T-cell (primary cell): ENCODE measurements at places on chromosomes 16 and 17.

DNA sequence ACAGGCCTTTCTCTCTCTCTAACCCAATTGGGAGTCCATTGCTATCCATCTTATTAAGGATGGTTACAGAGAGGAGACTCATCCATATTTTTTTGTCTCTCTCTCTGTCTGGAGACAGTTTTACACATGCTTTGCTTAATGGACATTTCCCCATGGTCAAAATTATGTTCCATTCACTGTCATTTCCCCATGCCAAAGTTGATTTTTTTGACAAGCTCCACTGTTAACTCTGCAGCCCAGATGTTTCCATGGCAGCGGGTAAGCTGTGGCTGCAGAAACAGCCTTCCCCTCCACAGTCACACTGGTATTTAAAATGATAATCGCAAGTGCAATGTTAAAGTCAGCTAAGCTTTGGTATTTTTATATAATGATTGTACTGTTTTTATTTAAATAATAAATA is 63.9 kb upstream of the HLF start:
- no peaks in the 10 kb centered on the region for H3K36me3 ChIP-seq
- H3K27me3 ChIP-seq = no peaks in the 10 kb centered on the region
- no peak overlapping the region for H3K27ac ChIP-seq
- no peak for DNase-seq
- no peak overlapping the region for H3K4me3 ChIP-seq
- H3K4me1 ChIP-seq = no peaks in the 10 kb centered on the region

- no peaks in the 10 kb centered on the region for H3K4me1 ChIP-seq
- H3K36me3 ChIP-seq = no peaks in the 10 kb centered on the region
- no peak overlapping the region for H3K27ac ChIP-seq
- no peaks in the 10 kb centered on the region for H3K27me3 ChIP-seq
Observed at GRCh38 chr17:75474736-75475135, 18.3 kb downstream of the TMEM94 start.

DNA sequence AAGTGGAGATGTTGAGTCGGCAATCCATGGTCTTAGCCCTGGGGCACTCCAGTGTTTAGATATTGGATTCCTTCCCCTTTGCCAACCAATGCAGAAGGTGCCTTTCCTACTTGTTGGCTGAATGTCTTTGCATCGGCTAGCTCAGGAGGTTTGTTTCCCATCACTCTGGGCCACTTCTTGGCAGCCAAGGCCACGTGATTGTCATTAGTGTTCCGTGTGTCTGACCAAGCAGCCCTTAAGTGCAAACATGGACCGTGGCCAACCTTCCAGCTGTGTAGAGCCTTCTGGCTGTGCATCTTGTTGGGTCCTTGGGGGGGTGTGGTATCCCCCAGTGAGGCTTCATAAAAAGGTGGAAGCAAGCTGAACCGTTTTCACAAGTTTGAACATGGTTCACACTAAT is 66.0 kb downstream of the GNAO1 start:
- no peak overlapping the region for H3K27ac ChIP-seq
- H3K4me1 ChIP-seq = peaks cover 4% of the 10 kb centered on the region
- H3K4me3 ChIP-seq = no peak overlapping the region
- no peaks in the 10 kb centered on the region for H3K27me3 ChIP-seq

GRCh38 chr16:84710686-84711085 is 10.9 kb downstream of the USP10 start:
- peaks cover 6% of the 10 kb centered on the region for H3K36me3 ChIP-seq
- no peak for DNase-seq
- no peaks in the 10 kb centered on the region for H3K4me1 ChIP-seq
- no peak overlapping the region for H3K27ac ChIP-seq
- no peak overlapping the region for H3K4me3 ChIP-seq

- no peaks in the 10 kb centered on the region for H3K27me3 ChIP-seq
- H3K4me3 ChIP-seq = no peak overlapping the region
- H3K4me1 ChIP-seq = no peaks in the 10 kb centered on the region
- H3K36me3 ChIP-seq = peaks cover 80% of the 10 kb centered on the region
Observed at GRCh38 chr17:5526821-5527598, 40.6 kb downstream of the MIS12 start.

GRCh38 chr17:17401271-17401781 is 75.5 kb upstream of the MED9 start:
- H3K4me1 ChIP-seq = peaks cover 67% of the 10 kb centered on the region
- no peak overlapping the region for H3K4me3 ChIP-seq
- H3K36me3 ChIP-seq = no peaks in the 10 kb centered on the region
- H3K27me3 ChIP-seq = no peaks in the 10 kb centered on the region
